ENCODE measurements at places on chromosomes 3 and 15. TPM values are rescaled to one million over a fixed set of nuclear protein-coding genes. Genes with fewer than 3 reads are reported as not detected.

The ZBED2 gene
- total RNA-seq: 0.18 TPM

The CHRM5 gene
- total RNA-seq: 0.05 TPM

The SPTSSB gene
- not detected for total RNA-seq

The SPESP1 gene
- total RNA-seq: not detected

The STAC gene
- total RNA-seq: 2.6 TPM

The KNG1 gene
- not detected for total RNA-seq

The IVD gene
- total RNA-seq: 12.0 TPM

The CGNL1 gene
- 2.0 TPM for total RNA-seq

The SLC12A1 gene
- not detected for total RNA-seq

The SEMA6D gene
- not detected for total RNA-seq

The BOC gene
- total RNA-seq: 7.5 TPM

The FHIT gene
- 0.78 TPM for total RNA-seq

The CNTN4 gene
- not detected for total RNA-seq
